ENCODE measurements at places on chromosomes 5 and 9.

- DNase-seq = no peak
Observed at GRCh38 chr5:407051-407450, 35.9 kb upstream of the EXOC3 start.

- no peak for DNase-seq
Observed at GRCh38 chr9:74775396-74775795, 112.3 kb downstream of the TRPM6 start.

DNA sequence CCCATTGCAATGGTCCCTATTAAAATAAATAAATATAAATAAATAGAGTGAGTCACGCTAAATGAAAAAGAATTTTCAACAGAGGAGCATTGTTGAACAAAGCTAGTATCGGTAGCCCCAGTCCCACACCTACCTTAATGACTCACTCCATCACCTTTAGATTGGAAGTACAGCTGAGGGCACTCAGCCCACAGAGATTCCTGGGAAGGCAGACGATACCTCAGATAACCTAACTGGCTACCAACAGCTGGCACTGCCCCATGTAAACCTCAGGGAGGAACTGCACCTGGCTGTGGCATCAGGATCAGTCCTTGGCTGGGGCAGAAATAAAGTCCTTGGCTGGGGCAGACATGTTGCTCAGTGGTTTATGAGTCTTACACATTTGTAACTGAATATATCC lies 49.3 kb downstream of the SPRY4 start:
- no peak for DNase-seq

- DNase-seq = no peak
Observed at GRCh38 chr5:54415896-54416601, 39.5 kb upstream of the HSPB3 start.

GRCh38 chr9:617445-618085 lies 223.9 kb upstream of the DMRT1 start:
- DNase-seq = no peak

GRCh38 chr5:157067005-157067404 lies 8.1 kb upstream of the HAVCR1 start:
- DNase-seq = no peak

DNA sequence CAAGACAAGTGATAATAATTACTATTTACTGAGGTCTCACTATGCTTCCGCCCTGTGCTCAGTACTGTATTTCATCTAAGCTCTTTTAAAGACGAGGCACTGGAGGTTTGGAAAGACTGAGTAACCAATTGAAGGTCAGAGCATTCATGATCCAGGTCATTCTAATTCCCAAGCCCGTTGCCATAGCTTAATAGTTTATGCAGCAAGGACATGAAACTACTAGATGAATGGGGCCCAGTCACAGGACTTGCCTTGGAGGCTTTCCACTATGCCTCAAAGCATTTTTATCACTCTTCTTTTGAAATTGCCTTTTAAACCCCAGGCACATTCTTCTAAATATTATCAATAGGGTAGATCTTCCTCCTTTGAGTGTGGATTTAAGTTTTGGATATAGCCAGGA lies 17.2 kb upstream of the NFIB start:
- DNase-seq = no peak

- no peak for DNase-seq
Observed at GRCh38 chr5:153952893-153953292, 85.8 kb downstream of the FAM114A2 start.

DNA sequence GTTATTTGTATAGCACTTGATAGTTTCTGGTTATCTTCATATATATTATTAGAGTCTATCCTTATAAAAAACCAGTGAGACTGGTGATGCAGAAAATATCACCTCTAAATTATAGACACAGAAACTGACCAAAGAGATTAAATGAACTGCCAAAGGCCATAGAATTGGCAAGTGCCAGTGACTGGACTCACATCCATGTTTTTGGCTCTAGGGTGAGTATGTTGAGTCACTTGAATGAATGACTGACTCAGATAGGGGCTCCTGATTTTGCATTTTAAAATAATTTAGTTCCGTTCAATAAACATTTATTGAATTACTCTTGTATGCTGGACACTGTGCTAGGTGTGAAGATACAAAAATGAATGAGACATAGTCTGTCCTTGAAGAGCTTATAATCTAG lies 70.7 kb downstream of the NR2F1 start:
- DNase-seq = no peak

DNA sequence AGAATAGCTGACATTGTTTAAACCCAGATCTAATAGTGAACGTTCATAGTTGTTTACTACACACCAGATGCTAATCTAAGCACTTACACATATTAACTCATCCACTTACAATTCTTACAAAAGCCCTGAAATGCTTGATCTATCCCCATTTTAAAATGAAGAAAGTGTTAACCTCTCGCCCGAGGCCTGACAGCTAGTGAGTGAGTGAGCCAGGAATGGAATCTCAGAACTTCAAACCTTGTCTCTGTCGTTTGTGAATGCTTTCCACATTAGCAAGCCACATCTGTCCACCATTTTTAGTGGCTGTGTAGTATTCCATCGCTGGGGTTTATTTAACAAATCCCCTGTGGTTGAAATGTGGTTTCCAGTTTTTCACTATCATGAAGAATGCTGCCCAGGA lies 24.9 kb upstream of the NEURL1B start:
- DNase-seq = no peak

- no peak for DNase-seq
Observed at GRCh38 chr9:131937451-131937850, 142.2 kb downstream of the MED27 start.

DNA sequence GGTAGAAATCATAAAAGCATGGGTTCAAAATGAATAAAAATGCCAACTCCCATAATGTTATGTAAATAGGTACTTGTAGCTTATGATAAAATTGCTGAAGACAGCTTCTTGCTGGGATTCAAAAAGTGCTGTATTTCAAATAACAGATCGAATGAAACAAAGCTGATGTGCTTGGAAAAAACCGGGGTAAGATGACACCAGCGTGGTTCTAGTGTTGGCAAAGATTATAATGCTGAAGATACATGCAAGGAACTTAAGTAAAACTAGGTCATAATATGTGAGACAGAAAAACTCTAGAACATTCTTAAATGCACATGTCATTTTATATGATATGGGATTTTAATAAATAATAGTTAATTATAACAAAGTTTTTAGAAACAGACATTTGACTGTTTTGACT lies 44.4 kb upstream of the APC start:
- no peak for DNase-seq

- DNase-seq = no peak
Observed at GRCh38 chr9:456365-456764, 241.7 kb downstream of the DOCK8 start.

DNA sequence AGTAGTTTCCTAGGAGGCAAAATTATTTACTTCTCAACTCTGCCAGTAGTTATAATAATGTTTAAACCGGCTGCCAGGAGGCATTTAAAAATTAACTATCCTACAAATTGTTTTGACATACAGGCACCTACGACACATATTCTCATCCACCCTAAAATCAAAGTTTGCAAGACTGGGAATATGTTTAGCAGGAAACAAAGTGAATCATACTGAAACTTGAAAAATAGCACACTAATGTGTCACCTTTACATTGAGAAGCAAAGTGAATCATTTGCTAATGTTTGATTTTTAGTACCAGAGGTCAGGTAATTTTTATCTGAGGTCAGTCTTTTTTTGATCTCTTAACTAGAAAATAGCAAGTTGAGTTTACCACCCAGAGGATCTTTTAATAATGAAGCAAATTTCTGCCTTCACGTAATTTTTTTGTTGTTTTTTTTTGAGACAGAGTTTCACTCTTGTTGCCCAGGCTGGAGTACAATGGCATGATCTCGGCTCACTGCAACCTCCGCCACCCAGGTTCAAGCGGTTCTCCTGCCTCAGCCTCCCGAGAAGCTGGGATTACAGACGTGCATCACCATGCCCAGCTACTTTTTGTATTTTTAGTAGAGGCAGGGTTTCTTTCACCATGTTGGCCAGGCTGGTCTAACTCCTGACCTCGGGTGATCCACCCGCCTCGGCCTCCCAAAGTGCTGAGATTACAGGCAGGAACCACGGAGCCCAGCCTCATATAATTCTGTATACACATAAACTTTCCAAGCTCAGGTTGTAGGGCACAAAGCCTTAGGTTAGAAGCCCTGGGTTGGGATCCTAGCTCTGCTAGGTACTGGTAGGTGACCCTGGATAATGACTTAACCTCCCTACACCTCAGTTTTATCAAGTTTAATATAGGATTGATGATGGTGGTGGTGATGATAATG lies 124.3 kb downstream of the UGCG start:
- no peak for DNase-seq

- no peak for DNase-seq
Observed at GRCh38 chr9:90642570-90643539, at the start of gene DIRAS2. Gene DIRAS2, minus strand, starts transcription at chr9:90642824. Its CDS starts 28,997 bp downstream, at chr9:90613827.

GRCh38 chr5:179827680-179828079 lies 7.0 kb downstream of the SQSTM1 start:
- no peak for DNase-seq

- no peak for DNase-seq
Observed at GRCh38 chr9:135220601-135221575, 133.4 kb downstream of the OLFM1 start.

GRCh38 chr5:178625679-178626483 lies 969 bp downstream of the CLK4 start:
- DNase-seq = no peak

- no peak for DNase-seq
Observed at GRCh38 chr5:152218694-152219093, 186.4 kb downstream of the NMUR2 start.

GRCh38 chr9:117744856-117745389 lies 40.7 kb downstream of the TLR4 start:
- DNase-seq = no peak

GRCh38 chr5:53322257-53322656 lies 158.2 kb upstream of the FST start:
- no peak for DNase-seq

- DNase-seq = no peak
Observed at GRCh38 chr5:110738503-110738811, 350 bp upstream of the SLC25A46 start.

DNA sequence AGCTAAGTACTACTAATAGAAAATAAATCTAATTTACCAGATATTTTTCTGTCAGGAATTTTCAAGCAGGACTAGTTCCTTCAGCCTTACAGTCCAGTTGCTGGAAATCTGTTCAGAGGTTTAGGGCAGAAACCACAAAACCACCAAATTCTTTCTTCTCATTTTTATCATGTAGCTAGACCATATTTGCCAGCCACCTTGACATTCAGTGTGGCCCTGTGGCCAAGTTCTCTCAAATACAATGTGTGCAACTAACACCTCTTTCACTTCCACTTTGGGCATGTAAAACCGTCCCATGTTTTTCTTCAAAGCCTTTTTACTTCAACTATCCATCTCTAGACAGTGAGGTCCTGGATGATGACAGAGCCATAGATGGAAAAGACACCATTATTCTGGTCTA lies 1133.2 kb upstream of the CDH18 start:
- DNase-seq = no peak

GRCh38 chr5:113474100-113474728 lies 14.0 kb downstream of the MCC start:
- no peak for DNase-seq

- DNase-seq = no peak
Observed at GRCh38 chr9:134296301-134297082, 29.8 kb upstream of the RXRA start.

GRCh38 chr9:112780450-112781036 lies 30.0 kb downstream of the SNX30 start:
- no peak for DNase-seq

DNA sequence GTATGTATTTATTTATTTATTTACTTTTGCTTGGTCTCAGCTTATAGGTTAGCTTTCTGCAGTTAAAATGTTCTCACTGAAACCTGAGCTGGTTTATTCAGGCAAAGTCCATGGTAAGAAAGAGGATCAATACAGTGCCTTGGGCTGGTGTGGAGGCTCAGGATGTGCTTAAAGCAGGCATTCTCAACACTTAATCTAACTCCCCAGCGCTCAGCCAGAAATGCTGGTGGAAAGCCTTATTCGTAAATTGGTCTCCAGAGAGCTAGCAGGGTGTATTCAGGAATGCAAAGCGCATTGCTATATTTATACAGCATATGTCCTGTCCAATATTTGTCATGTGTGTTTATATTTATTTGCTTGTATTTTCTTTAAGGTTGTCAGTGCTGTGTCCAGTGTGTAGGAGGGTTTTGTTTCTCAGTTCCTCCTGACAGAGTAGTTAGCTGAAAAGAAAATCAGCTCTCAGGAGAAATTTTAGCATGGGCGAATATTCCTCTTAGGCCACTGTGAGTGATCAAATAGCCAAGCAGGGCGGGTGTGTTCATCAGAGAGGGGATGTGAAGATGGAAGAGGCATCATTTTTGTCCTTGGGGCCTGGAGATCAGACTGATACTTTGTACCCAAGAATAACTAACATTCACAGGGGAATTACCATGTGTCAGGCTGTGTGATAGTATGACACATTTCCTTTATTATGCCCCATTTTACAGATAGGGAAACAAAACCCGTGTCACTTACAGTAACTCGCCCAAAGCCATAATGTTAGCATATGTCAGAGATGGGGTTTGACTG lies 65.8 kb downstream of the DOCK2 start:
- DNase-seq = no peak

DNA sequence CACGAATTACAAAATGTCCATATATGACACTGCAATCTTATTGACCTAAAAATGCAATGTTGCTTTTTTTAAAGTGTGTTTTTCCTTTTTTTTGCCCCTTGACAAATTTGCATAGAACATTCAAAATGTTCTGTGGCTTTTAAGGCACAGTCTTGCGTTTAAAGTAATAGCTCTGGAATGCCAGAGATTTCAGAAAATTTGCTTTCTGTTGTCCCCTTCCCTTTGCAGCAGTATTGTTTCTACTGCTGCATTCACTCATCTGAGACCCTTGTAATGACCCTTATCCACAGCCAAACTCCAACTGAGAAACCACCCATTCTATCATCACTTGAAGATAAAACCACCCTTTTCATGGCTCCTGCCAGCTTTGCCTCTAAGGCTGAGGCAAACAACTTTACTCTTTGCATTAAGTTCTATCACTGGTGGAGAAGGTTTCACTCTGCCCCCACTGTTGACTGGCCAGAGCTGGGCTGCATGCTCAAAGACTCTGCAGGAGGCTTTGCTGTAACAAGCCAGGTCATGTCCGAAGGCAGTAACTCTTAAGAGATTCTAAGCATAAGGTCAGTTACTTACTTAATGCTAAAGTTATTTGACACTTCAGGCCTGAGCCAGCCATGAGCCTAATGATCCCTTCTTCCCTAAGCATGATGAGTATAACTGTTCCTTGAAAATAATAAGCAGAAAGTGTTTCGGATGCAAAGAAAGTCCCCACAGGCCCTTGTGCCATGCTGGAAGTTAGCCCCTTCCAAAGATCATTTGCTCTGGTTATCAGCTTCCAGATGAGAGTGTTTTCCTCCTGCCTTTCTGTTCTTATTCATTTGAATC lies 101.9 kb downstream of the CD180 start:
- DNase-seq = no peak

DNA sequence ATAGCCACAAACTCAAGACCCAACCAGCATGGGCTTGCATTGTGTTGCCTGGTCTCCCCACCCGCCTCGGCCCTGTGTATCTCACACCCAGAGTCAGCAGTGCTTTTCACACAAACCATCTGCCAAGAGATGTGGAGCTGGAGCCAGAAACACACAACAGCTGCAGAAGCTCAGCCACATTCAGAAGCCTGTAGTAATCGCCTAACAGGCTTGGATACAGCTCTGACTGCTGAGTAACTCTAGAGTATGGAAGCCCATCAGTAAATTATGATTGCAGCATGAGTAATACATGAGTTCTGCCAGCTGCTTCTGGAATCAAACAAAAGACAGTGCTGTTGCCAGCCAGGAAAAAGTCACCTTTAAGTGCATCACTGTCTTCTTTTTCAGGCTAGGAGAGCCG lies 16.0 kb downstream of the TEK start:
- no peak for DNase-seq

- DNase-seq = no peak
Observed at GRCh38 chr5:143054480-143054941, 284.3 kb downstream of the ARHGAP26 start.

Measured in central memory CD8-positive, alpha-beta T cell (primary cell).